ENCODE measurements at places on chromosomes 12 and 14.

DNA sequence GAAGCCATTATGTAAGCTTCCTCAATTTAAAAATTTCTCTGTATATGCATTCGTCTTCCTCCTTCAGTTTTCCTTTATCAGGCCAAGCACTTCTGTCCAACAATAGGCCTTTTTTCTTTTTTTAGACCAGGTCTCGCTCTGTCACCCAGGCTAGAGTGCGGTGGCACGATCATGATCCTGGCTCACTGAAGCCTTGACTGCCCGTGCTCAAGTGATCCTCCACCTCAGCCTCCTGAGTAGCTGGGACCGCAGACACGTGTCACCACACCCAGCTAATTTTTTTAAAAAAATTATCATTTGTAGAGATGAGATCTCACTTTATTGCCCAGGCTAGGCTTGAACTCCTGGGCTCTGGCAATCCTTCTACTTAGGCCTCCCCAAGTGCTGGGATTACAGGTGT lies 25.8 kb downstream of the TAOK3 start:
- DNase-seq = no peak

GRCh38 chr12:126084480-126084879 lies 1019.2 kb downstream of the AACS start:
- DNase-seq = no peak

- no peak for DNase-seq
Measured at GRCh38 chr12:103952497-103952896, 13.2 kb upstream of the TDG start.

DNA sequence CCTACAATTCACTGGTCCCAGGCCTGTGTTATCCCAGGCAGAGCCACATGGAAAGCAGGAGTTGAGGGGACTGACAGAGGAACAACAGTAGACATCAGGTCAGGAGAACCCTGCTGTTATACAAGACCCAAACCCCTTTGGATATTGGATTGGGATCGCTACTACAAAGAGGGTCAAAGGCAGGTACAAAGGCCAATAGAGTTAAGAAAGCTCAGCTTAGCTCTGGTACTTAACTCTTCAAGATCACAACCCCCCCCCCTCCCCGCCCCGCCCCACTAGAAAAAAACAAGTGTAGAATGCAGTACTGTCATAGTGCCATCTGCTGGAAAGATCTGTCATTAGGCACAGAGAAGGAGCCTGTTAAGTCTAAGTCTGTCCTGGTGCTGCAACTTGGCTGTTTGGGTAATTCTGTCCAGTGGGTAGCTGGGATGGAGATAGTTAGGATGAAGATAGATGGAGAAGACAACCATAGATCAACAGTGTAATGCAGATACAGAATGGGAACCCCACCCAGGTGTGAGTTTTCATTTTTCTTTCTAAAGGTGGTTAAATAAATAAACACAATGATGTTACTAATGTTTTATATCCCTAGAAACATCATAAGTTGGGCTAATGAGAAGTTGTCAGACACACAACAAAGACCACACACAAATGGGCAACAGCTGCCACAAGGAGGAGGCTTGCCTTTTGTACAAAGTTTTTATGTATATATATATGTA lies 17.2 kb downstream of the REM2 start:
- peak; percentile 20 for DNase-seq

DNA sequence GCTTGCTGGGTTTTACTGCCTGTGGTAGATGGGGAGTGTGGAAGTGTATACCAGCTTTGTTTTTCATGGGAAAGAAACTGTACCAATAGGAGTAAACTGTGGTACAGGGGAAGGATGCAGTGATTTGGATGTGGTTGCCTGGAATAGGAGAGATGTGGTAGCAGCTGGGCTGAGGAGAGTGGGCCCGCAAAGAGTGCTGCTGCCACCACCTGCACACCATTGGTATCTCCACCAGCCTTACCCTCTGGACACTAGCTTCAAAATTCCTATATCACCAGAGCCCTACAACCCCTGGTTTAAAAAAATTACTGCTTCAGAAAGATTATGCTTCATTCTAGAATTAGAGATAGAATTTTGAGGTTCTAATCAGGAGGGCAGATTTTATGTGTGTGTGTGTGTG lies 53.6 kb downstream of the AKAP6 start:
- DNase-seq = no peak

DNA sequence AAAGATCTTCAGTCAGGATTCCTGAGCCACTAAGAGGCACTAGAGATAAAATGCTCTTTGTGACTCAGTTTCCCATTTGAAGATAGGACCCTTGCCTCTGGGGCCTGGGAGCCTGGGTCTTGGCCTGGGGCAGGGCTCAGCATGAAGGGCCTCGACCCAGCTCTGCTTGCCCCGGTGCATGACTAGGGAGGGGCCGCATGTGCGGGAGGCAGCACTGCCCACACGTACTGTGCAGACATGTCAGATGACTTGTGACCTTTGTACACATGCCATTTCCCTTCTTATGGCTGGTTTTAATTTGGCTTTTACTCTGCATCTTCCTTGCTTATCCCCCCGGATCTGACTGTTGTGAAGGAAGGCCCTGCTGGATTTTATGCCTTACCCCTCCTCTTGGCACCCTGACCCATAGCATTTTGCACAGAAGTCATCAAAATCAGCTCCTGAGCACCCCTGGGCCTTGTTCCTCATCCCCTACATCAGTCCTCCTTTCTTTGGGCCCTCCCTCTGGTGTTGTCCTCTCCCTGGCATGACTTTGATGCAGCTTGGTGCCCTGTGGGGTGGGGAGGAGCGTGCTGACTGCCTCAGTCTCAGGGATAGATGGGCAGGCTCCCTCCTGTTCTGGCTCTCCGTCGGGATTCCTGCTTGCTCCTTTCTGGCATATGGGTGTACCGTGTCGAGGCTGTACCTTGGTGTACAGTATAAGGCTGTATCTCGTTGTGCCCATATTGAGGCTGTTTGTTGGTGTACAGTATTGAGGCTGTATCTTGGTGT lies 4.4 kb downstream of the CLSTN3 start:
- DNase-seq = no peak

DNA sequence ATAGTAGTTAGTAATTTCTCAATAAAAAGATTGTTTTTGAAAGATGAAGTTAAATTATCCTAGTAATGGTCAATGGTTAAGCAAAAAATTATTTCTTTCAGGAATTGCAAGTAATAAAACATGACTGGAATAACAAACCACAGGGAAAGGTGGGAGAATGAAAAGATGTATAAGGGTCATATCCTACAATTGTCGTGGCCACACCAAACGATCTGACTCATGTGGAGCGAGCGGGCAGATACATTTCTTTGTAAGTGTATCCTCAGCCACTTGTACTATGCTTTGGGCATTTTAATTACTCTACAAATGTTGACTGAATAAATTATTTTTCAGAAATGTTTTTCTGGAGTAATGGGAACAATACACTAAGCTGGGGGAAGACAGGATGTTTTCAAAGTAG lies 45.5 kb downstream of the ACSM4 start:
- no peak for DNase-seq

DNA sequence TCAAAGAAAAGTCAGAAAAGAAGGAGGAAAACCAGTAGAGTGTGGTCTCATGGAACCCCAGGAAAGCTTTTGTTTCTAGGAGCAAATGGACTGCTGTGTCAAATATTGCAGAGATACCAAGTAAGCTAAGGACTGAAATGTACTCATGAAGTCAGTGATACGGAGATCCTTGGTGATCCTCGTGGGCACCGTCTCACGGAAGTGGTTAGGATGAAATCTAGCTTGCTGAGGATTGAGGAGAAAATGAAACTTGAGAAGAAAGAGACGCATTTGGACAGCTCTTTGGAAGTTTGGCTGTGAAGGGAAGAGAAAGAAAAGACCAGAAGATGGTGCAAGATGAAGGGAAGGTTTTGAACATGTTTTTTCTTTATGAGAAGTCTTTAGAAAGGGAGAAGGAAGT lies 104.0 kb upstream of the CCND2 start:
- no peak for DNase-seq

DNA sequence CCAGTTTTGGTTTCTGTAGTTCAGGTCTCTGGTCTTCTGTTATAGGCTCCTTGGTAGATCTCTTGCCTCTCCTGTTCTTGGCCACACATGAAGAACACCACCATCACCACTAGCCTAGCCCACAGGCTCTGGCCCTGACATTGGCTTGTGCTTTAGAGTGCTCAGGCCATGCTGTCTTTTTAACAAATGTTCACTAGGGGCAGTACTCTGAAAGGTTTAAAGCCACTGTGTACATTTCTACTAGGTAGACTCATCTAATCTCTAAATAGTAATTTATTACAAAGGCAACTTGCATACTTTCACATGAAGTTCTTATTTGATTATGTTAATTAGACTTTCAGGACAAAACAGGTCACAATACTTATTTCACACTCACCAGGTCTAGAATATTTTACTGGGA lies 38.3 kb downstream of the PDE6H start:
- DNase-seq = no peak

DNA sequence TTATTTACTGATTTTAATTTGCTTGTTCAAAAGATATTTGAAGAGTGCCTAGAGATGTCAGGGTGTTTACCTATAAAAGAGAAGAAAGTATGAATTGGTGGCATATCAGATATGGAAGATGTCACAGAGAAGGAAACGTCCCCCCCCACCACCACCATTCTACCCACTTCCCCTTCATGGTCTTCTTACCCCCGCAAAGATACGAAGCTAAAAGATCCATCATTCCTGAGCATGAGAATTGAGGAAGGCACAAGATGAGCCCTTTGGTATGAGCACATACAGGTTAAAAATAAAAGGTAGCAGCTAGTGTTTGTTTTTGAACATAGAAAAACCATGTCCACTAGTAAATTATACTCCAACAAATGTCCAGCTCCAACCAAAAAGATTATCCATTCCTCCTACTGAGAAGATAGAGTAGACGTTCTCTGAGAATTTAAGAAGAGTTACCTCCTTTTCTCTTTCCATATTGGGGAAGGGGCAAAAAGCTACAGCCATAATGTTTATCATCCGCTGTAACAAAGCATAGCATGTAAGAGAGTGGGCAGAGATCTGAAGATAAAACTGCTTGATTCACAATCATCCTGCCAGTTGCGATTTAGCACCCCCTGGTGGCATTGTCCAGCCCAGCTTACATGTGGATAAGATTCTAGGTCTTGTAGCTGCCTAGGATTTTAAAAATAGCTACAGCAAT lies 29.1 kb downstream of the NFYB start:
- peak; percentile 66 for DNase-seq

- no peak for DNase-seq
Measured at GRCh38 chr14:68636597-68636996, 156.3 kb downstream of the ZFP36L1 start.

GRCh38 chr12:116954710-116955381 lies 44.1 kb downstream of the FBXW8 start:
- no peak for DNase-seq

- no peak for DNase-seq
Measured at GRCh38 chr12:113740699-113741098, 225.4 kb downstream of the RBM19 start.

DNA sequence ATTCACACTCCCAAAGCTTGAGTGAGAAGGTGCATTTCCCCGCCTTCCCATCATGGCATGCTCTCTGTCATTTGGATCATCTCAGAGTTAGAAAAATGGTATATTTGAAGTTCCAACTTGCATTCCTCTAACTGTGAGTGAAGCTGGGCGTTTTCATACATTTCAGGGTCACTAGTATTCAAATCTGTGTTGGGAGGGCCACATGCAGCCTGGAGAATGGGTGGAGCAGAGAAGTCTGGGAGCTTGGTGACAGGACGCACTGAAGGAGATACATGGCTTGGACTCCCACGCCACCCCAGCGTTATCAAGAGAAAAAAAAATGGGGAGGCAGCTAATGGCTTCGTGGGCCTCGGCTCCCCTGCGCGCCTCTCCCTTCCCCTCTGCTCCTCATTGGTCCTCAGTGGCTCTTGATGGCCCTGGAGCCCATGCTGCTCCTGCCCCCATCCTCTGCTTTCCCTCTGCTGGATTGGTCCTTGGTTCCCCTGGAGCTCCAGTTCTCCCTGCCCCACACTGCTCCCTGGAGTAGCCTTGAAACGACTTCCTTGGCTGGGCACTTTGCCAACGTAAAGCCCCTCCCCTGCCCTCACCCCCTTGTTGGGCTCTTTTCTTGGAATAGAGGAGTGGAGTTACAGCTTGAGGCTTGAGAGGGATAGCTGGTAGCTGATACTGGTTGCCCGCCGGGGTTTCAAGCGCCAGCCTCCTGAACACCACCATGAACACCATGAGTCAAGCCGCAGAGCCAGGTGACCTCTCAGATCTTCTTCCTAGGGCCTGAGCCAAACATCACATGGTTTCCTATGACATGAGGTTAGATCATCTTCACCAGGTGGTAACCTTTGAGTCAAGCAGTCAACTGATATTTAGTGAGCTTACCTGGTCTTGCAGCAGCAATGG lies 139.6 kb downstream of the PRKCH start:
- DNase-seq = no peak

GRCh38 chr14:98103705-98104104 lies 1168.3 kb downstream of the BCL11B start:
- no peak for DNase-seq

- no peak for DNase-seq
Measured at GRCh38 chr12:25976289-25976688, 17.8 kb downstream of the RASSF8 start.

GRCh38 chr12:119183942-119184695 lies 5.4 kb downstream of the HSPB8 start:
- DNase-seq = no peak

DNA sequence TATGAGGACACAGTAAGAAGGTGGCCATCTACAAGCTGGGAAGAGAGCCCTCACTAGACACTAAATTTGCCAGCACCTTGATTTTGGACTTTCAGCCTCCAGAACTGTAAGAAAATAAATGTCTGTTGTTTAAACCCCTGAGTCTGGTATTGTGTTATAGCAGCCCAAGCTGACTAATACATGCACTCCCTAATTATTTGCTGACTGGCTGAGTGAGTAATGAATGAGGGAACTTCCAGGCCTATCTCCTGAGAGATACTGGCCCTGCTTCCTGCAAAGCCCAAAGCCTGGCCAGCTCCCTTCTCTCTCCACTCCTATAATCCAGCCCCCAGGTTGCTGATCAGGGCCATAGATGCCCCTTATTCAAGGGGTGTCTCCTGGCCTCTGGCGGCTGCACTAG lies 120.0 kb upstream of the NOS1 start:
- no peak for DNase-seq

GRCh38 chr14:62665286-62665685 lies 380.0 kb downstream of the KCNH5 start:
- no peak for DNase-seq

DNA sequence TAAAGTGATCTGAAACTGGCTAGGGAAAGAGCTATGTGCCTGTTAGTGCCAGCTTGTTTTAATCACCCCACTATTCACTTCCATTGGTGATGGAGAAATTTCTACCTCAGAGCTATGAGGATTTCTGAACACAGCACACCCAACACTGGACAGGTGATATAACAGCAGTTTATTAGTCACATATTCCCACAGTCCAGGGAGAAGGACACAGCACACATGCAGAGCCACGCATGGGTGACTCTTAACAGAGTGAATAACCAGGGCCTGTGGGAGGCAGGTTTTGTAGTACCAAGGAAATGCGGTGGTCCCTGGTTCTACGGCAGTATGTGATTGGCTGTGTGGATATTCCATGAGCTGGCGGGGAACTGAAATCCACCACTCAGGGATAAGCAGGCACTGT lies 455.1 kb downstream of the BTG1 start:
- DNase-seq = no peak

Measured in NCI-H1092 (cell line).